ENCODE measurements at places on chromosomes 2 and 18. TPM values are rescaled to one million over a fixed set of nuclear protein-coding genes. Genes with fewer than 3 reads are reported as not detected.

Gene ST6GAL2
- total RNA-seq, result not detected

Gene TUBB8B
- total RNA-seq, result not detected

Gene GPBAR1
- total RNA-seq, result under 0.01 TPM

Gene SERPINB3
- total RNA-seq, result not detected

Gene SMYD1
- total RNA-seq, result not detected

Gene SPR
- 25.9 TPM for total RNA-seq

Gene METTL8
- total RNA-seq, result 10.8 TPM

Gene ECEL1
- not detected for total RNA-seq

Gene ACYP2
- 22.1 TPM for total RNA-seq

Gene GALM
- total RNA-seq, result 39.5 TPM

Gene CYRIA
- total RNA-seq, result 10.2 TPM

Gene GATA6
- total RNA-seq, result 10.0 TPM

Gene ATF2
- total RNA-seq, result 44.2 TPM

Gene TRIM43
- not detected for total RNA-seq

Gene RUFY4
- total RNA-seq, result not detected

Gene NXPH2
- total RNA-seq, result not detected

Gene SLC14A1
- 31.0 TPM for total RNA-seq

Gene SKA1
- 1.0 TPM for total RNA-seq

Gene PARD3B
- total RNA-seq, result 20.6 TPM

Gene GALNT14
- total RNA-seq, result 0.83 TPM

Gene THAP4
- 47.7 TPM for total RNA-seq

Gene ATG16L1
- 27.2 TPM for total RNA-seq

Gene TUBA3E
- total RNA-seq, result not detected

Gene NEU2
- not detected for total RNA-seq
